Temporal lobe (tissue), 4 donors: ENCODE measurements at places on chromosomes 16 and 17. TPM values are rescaled to one million over a fixed set of nuclear protein-coding genes. Genes with fewer than 3 reads are reported as not detected.

ABCA6 gene
- 1.7 TPM for total RNA-seq

NOS2 gene
- 0.49 TPM for total RNA-seq

MILR1 gene
- 0.98 TPM for total RNA-seq

TMEM220 gene
- total RNA-seq, result 0.98 TPM

VMO1 gene
- 0.25 TPM for total RNA-seq

NLK gene
- total RNA-seq, result 33.9 TPM

CHRNE gene
- total RNA-seq, result 0.25 TPM

HBQ1 gene
- 3.4 TPM for total RNA-seq

SLC16A3 gene
- 2.5 TPM for total RNA-seq

CHP2 gene
- 1.5 TPM for total RNA-seq

KRT14 gene
- total RNA-seq, result 0.49 TPM

IGFALS gene
- total RNA-seq, result not detected

CRAMP1 gene
- total RNA-seq, result 10.6 TPM

ARHGAP23 gene
- total RNA-seq, result 82.4 TPM

PITPNC1 gene
- total RNA-seq, result 75.5 TPM
